ENCODE measurements at places on chromosomes 4 and X. TPM values are rescaled to one million over a fixed set of nuclear protein-coding genes. Genes with fewer than 3 reads are reported as not detected.

The GLUD2 gene
- total RNA-seq: 0.31 TPM

- H3K27ac ChIP-seq: no peak overlapping the region
- H3K27me3 ChIP-seq: no peaks in the 10 kb centered on the region
- no peaks in the 10 kb centered on the region for H3K4me1 ChIP-seq
- H3K36me3 ChIP-seq: no peaks in the 10 kb centered on the region
- no peak for DNase-seq
These were observed 116.4 kb upstream of the IGSF1 start for GRCh38 chrX:131405497-131405896.

The ALPK1 gene
- 8.2 TPM for total RNA-seq

DNA sequence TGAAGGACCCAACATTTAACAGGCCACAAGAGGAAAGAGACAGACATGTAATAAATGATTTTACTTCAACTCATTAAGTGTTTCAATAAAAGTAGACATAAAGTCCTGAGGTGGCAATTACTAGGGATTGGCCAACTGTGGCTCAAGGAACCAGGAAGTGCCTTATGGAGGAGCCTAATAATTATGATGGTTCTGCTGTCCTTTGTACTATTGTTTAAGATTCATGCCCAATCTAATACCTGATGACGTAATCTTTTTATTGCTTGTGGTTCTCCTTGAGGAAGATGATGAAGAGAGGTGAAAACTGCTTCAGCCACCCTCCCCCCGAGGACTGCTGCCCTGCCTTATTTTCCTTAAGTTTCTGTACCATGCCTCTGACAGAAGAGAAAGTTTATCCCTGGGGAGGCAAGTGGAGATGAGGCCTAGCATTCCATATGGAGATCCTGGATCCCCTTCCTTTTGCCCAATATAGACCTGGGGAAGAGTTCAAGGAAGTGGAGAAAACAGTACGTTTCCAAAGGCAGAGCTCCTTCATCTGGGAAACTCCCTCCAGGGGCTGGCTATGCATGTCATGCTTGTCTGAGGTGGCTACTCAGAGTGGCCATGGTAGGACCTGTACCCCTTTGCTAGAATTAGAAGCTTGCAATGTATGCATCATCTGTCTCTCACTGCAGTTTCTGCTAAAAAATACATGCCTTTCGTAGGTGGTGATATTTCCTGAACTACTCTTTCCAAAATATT, 56.8 kb upstream of the FAT1 start:
- DNase-seq: no peak
- H3K36me3 ChIP-seq: no peaks in the 10 kb centered on the region
- H3K27me3 ChIP-seq: no peaks in the 10 kb centered on the region

The SHOX gene
- not detected for total RNA-seq

- H3K4me1 ChIP-seq: no peaks in the 10 kb centered on the region
- H3K27ac ChIP-seq: no peak overlapping the region
- peaks cover 5% of the 10 kb centered on the region for H3K27me3 ChIP-seq
- no peak overlapping the region for H3K4me3 ChIP-seq
These were observed 56.3 kb upstream of the STOX2 start for GRCh38 chr4:183848805-183849204.

Data from CD4-positive, alpha-beta T cell (primary cell).